Regular cardiac myocyte (primary cell): ENCODE measurements at places on chromosomes 1 and 21. TPM values are rescaled to one million over a fixed set of nuclear protein-coding genes. Genes with fewer than 3 reads are reported as not detected.

AGT gene
- 0.19 and 5.4 TPM in 2 replicates for total RNA-seq

DDR2 gene
- 116 and 168 TPM in 2 replicates for total RNA-seq

SLAMF6 gene
- total RNA-seq: not detected in 2 replicates

TRPM2 gene
- 0.28 TPM in 1 of 2 replicates, not detected in the other for total RNA-seq

SYDE2 gene
- 4.6 and 5.1 TPM in 2 replicates for total RNA-seq

CAMTA1 gene
- total RNA-seq: 59.6 and 62.9 TPM in 2 replicates

PGLYRP4 gene
- total RNA-seq: not detected in 2 replicates

PADI1 gene
- under 0.01 and 0.28 TPM in 2 replicates for total RNA-seq

OR2T10 gene
- not detected in 2 replicates for total RNA-seq

ITLN2 gene
- total RNA-seq: 1.4 TPM in 1 of 2 replicates, not detected in the other

SPRR2A gene
- not detected in 2 replicates for total RNA-seq

C21orf91 gene
- 3.9 and 6.5 TPM in 2 replicates for total RNA-seq

HTR1D gene
- total RNA-seq: not detected in 2 replicates

CCDC17 gene
- total RNA-seq: 0.58 and 0.85 TPM in 2 replicates

CNIH3 gene
- total RNA-seq: 11.3 and 26.3 TPM in 2 replicates
